CD4-positive, alpha-beta T cell treated with Interleukin-6 at 100 ng/mL for 8 hours (primary cell): ENCODE measurements at places on chromosomes 5 and 9.

DNA sequence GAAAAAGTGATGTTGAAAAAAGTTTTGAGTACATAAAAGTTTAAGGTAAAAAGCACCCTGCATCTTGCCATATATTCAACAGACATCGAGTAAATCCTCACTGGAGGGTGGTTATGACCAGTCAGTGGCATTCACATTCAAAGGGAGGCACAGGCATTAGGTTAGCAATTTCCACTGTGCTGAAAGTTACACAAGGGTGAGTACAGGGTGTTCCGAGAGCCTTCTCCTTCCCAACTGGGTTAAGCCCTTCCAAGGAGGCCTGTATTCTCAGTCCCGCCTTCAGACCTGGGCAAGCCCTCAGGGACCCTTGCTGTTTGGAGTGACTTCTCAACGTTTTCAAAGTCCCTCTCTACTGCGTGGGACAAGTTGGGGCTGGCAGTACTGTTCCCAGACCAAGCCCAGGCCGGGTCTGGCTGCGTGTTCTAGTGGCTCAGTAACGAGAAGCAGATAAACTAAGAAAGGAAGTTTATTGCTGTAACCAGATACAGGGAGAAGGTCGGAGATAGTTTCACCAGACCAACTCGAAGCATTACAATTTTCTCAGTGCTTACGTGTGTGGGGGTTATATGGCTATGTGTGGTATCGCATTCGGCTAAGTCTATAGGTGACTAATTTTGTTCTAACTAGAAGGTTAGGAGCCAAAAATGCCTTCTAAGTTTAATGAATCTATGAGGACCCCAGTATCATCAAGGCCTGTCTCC lies 13.0 kb upstream of the SETX start:
- no peak for DNase-seq

DNA sequence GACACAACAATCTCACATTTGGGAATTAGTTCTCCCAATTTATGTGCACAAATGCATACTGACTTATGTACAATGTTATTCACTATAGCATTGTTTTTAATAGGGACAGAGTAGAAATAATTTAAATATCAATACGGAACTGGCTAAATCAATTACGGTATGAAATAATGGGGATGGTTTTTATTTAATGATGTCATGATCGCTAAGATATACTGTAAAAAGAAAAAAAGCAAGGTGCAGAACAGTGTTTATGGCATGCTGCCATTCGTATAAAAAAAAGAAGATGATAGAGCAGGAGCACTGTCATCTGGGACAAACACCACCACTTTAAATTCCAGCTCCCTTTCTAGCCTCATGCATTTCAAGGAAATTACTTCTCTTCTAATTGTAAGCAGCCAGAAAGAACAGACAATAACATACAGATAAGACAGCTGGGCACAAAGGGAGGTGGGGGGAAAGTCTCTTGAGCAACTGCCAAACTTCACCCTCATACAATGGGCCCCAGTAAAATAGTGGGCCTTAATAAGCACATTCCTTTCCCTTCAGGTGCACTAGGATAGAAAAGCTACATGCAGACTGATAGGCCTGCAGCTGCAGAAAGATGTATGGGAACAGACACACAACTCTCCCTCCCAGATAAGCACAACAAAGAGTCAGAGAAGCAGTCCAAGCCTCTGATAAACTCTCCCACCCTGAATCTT lies 8.4 kb downstream of the SREK1IP1 start:
- no peak for DNase-seq

GRCh38 chr9:14300040-14300439 lies 13.9 kb downstream of the NFIB start:
- DNase-seq: no peak

- DNase-seq: no peak
Observed at GRCh38 chr5:141989720-141990119, 20.8 kb downstream of the RNF14 start.

DNA sequence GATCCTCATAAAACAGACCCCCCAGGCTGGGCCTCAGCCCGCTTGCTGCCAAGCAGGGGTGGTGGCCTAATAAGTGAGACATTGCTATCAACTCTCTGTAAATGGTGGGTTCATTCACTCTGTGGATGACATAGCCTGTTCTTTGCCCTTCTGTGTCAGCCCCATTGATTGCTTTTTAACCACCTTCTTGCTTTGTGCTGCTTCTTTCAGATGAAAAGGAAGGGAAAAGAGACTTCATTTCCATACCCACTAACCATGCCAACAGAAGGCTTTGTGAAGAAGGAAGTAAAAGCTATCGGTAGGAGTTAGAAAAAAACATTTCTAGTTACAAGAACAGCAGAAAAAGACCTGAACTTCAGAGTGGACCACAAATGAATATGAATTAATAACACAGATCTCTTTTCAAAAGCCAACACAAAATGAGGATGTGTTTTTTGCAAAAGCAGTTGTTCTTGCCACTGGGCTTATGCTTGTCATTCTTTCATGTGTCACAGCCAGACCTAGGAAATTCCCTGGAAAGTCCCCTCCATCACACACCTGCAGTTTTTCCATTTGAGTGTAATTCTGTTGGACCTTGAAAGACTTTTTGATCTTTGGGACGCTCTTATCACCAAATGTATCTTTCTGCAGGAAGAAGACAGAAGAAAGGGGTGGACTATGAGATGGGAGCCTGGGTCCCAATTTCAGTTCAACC lies 507.7 kb downstream of the CCDC171 start:
- no peak for DNase-seq

DNA sequence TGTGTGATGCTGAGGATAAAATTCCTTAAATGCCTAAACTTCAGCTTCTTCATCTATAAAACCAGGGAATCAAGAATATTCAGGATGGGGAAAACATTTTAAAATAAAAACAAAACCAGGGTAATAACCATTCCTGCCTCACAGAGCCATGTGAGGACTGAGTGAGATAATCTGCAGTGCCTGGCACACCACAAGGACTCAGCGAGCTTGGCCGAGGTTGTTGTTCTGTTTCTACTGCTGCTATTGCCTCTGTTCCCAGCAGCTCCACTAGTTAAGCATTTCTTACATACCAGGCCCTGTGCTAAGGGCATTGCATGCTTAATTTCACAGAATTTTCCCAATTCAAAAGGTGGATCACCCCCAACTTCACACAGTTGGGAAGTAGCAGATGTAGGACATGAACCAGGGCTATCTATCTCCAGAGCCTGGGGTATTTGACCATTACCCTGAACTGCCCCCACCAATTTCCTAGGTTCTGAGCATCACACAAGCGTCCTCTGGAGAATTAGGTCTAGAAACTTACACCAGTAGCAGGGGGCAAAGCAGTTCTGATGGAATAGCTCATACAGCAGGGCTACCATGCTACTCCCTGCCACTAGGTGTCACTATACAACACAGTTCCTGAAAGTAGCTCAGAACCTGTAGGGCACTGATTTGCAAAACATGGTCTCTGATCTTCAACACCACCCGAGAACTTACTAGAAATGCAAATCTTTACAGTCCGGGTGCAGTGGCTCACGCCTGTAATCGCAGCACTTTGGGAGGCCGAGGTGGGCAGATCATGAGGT lies 74.3 kb downstream of the LRSAM1 start:
- peak; percentile 30 for DNase-seq
